Activated CD4-positive, alpha-beta T cell treated with anti-CD3 and anti-CD28 coated beads, Interleukin-10, Interleukin-2, amounts not matched to agents 100 ng/mL and 50 ng/mL, durations not matched to agents 16 hours and 8 hours (primary cell): ENCODE measurements at places on chromosomes 12 and 14.

- DNase-seq: no peak
These were observed 304.5 kb downstream of the GALC start for GRCh38 chr14:87688524-87688923.

GRCh38 chr12:106170285-106170684 is 31.5 kb upstream of the NUAK1 start:
- DNase-seq: no peak

DNA sequence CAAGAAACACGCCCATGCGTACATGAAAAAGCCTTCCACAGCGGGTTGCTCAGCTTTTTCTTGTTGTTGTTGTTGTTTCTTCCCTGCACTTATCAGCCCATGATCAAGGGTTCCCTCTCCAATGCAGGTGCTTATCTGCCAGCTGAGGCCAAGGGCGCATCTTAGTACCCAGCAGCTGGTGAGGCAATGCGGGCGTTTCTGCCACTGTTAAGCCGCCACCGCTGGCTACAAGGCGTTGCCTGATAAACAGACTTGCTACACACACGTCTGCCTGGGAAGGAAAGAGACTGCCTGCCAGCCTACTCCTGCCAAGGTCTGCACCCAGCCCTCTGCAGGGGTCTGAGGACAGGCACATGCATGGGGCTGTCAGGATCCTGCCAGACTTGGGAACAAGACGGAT is 345.9 kb downstream of the BCL11B start:
- no peak for DNase-seq

- no peak for DNase-seq
These were observed 450.0 kb upstream of the FAR2 start for GRCh38 chr12:28699029-28699428.

- DNase-seq: no peak
These were observed 13.9 kb upstream of the HOXC13 start for GRCh38 chr12:53924521-53925405.

DNA sequence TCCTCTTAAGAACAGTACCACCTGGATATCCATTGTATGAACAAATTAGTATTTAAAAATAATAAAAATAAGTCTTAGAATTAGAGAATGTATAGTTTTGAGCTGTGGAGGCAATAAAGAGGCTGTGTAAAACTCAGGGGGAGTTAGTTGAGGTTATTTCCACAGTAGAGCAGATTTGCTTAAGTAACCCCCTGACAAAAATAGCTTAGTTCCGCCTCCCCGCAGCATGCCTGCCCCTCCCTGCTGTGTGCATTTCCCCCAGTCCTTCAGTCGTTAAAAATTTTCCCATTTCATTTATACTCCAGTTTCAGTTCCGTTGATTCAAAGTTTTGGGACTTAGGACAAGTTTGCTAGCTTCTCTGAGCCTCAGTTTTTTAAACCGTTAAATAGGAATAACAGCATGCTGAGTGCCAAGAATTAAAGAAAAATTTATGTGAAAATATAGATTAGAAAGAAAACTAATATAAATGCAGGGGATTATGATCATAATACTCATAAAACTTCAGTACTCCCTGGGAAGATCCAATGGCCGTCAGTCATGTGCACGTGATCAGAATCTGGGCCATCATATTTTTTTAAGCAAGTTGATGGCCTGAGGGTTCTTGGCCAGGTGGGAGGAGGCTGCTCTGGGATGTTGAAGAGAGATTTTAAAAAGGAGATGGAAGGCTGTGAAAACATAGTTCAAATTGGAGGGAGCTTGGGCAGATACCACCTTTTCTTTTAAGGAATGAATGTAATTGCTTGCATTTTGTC is 14.5 kb upstream of the SLC38A2 start:
- DNase-seq: no peak

- no peak for DNase-seq
These were observed 352.3 kb downstream of the EGLN3 start for GRCh38 chr14:33598582-33598981.

- DNase-seq: no peak
These were observed 11.6 kb downstream of the PKP2 start for GRCh38 chr12:32884962-32885361.

- no peak for DNase-seq
These were observed 96.5 kb upstream of the DAAM1 start for GRCh38 chr14:59091976-59092375.

- DNase-seq: no peak
These were observed 124.2 kb downstream of the HMGA2 start for GRCh38 chr12:65948320-65949008.

- DNase-seq: no peak
These were observed 586.6 kb upstream of the NOVA1 start for GRCh38 chr14:27184427-27184826.

- DNase-seq: peak; percentile 63
These were observed 12.0 kb downstream of the CLSTN3 start for GRCh38 chr12:7142056-7142644.

DNA sequence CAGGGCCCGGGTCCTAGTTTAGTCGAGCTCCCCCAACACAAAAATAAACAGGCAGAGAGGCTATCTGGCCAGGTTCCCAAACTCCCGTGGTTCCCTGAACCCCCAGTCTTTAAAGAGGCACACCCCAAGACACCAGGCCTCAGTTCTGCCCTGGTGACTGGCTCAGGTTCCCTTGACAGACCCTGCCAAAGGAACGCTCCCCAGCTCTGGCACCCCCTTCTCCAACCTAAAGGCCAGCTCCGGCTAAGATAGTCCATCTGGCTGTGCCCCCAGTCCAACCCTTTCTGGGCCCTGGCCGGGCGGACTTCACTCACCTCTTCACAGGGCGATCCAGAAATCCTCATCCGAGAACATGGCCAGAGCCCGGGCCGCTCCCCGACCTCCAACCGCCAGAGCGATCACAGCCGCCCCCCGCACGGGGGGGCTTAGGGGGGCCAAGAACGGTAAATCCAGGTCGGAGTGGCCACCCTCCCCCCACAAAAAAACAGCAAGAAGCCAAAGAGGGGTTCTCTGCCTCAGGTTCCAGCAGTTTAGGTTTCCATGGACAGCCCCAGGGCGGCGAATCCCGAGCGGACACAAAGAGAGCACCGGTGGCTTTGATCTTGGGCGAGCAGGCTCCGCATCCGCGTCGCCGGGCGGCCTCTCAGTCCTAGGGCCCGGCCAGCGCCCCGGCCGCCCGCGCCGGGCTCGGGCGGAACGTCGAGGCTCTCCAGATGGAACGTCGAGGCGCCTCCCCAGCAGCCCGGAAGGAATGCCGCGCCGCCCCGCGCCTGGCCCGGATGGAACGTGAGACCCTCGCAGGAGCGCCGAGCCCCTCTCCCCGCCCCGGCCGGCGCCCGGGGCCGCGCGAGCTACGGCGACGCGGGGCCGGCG is 1.1 kb downstream of the KMT2D start:
- DNase-seq: peak; percentile 34

DNA sequence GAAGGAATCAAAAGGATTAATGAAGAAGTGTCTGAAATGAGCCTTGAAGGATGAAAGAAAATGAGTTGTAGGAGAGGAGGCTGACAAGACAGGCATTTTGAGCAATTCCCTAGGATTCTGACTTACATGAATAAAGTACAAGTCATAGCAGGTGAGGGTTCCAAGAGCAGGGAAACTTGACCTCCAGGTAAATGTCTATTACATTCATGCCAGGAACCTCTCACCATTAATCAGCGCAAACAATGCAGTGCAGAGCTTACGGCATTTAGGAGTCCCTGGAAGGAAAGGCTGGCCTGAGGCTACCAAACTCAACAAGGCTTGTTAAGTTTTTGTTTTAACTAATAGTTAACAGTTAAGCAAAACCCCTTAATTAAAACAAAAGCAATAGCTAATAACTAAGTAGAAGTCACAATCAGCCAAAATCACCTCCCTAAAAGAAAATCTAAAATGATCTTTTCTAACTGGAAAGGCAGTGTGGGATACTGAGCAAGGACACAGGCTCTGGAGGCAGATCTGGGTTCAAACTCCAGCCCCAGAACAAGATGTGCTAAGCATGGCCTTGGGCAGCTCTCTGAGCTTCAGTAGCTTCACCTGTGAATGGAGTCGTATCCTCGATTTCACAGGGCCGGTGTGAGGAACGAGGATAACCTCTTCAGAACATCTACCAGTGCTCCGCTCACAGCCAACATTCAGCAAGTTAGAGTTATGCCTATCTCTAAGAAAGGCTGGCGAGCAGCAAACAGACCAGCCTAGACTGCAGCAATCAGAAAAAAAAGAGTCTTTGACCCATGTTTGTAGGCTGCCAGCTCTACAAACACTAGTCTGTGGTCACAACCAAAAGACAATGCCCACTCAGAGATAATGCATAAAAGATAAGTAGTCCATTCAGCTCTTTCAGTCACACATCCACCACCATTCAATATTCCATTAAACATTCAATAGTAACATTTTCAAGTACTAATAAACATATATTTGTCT is 16.9 kb downstream of the PPTC7 start:
- DNase-seq: no peak

GRCh38 chr12:66688846-66689439 is 10.1 kb upstream of the GRIP1 start:
- peak; percentile 20 for DNase-seq

DNA sequence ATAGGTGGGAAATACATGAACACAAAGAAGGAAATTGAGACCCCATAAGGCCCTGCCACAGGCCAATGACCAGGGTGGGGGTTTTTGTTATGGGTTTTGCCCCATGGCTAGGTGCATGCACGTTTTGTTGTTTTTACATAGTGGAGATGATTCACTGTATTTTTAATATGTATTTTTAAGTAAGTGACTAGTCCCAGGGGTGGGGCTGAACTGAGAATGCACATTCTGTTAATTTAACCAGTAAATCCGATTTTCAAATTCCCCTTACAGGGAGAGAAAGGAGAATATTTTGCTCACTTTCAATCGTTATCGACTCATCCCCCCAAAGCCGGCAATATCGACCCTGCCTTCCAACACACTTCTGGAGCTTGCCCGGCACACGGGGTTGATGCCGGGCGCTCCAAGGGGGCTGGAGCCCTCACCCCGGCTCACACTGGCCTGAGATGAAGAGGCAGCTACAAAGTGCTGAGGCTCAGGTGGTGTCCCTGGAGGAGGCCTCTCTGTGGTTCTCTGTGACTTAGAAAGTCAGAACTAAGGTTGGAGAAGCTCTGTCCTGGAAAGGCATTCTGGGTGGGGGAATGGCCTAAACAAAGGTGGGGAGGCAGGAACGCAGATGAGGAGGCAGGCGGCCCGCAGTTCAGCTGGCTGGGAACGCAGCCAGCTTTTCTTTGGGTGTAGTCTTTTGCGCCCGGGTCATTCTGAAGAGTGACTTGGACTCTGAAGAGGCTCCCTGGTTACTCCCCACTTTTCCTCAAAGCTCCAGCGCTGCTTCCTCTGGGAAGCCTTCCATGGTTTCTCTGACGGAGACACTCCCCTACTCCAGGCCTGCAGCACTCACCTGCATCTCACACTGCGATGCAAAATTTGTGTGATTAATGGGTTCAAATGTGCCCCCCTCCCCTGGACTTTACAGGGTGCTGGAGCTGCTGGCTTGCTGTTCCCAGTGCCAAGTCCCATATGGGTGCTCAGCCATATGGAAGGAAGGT is 50.7 kb upstream of the DLK1 start:
- DNase-seq: no peak

- DNase-seq: no peak
These were observed 48.4 kb downstream of the KTN1 start for GRCh38 chr14:55628426-55628825.

- no peak for DNase-seq
These were observed 32.6 kb upstream of the ARHGAP5 start for GRCh38 chr14:32044454-32044853.

GRCh38 chr14:101235335-101236103 is 325.8 kb upstream of the DIO3 start:
- peak; percentile 32 for DNase-seq

GRCh38 chr14:75249251-75249957 is 29.2 kb upstream of the FOS start:
- DNase-seq: peak; percentile 95

DNA sequence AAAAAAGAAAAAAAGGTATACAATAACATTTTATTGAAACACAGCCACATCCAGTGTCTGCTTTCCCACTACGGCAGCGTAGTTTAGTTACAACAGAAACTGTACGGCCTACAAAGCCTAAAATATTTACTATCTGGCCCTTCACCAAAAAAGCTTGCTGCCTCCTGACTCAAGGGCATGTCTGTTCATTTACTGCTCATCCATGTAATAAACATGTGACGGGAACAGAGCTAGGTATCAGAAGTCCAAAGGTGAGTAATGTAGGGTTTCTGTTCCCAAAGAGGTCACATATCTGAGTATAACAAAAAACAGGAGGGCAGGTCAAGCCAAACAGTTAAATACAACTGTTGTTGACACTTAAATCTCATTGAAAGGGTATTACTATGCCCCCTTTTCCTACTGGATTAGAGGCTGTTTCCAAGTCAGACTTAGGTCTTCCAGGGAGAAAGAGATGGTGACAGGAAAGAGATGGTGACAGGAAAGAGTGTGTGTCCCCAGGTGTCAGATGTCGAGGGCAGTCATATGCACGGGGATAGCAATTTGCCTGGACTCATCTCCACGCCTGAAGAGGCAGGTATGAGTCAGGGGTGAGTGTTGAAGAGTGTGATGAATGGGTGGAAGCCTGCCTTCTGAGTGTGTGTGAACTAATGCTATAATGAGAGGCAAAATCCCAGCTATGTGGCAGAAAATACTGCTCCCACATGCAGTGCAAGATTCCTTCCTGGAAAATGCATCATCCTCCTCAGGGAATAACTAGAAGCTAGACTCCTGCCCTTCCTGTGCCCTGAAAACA is 77.7 kb downstream of the MAP3K9 start:
- DNase-seq: peak; percentile 5

DNA sequence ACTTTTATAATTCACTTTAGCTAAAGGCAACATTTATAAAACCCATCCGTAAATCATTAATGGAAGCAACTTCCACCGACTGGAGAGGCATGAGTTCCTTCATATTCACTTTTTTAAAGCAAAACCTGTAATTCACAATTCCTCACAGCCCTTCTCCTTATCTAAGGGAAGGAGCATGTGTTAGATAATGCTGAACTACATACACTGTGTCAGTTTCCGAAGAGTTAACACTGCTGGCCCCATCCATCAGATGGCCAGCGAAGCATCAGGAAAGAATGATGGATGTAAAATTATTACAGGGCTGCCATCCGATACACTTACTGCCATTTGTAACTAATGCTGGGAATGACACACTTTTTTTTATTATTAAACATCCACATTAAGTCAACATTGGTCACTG is 392.8 kb downstream of the SOX5 start:
- DNase-seq: no peak

DNA sequence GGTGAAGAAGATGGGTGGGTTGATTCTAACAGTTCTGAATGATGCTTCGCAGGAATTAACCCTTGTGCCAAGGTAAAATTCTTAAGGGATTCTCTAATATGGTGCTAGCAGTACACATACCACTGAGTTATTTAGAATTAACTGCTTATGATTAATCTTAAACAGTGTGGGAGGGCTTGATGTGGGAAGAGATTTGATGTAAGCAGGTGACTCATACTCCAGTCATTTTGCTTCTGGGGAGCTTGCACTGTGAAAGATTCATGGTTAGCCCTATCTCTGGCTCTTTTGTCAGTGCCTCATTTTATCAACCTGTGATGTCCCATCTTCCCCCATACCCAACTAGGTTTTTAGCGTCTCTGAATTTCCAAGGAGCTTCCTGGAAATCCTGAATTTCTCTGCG is 83.8 kb downstream of the NRXN3 start:
- DNase-seq: peak; percentile 50

GRCh38 chr12:52789637-52790426 is 6.1 kb downstream of the KRT3 start:
- no peak for DNase-seq
